ENCODE measurements at places on chromosomes 1 and 21.

DNA sequence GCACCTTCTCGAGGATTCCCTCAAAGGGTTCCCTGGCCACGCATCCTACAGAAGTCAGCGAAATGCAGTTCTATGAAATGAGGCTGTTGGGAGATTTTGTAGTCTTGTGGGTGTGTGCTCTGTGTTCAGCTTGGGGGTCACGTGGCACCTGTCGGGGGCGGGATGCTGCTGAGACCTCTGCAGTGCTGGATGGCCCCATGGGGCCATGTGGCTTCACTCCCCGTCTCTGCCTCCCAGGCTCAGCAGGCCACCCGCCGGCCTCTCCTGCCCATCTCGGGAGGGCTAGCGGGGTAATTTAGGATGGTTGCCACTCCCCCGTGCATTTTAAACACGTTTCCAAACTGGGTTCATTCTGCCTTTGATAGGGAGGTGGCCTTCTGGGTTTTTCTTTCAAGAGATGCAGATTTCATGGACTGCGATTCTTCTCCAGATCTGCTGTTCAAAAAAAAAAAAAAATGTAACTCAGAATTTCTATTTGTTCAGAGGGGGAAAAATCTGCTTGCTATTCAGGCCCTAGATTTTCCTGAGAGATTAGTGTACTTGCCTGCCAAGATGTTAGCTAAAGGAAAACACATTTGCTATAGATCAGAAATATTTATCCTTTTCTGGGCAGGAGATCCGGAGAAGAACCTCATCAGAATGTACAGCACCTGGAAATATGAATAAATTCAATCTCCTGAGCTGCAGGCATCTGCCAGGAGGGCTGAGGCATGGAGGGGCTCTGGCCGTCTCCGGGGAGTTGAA is 277.2 kb upstream of the VAMP3 start:
- no peak for DNase-seq

- no peak for DNase-seq
These were observed 19.4 kb downstream of the ABCG1 start for GRCh38 chr21:42238185-42238934.

DNA sequence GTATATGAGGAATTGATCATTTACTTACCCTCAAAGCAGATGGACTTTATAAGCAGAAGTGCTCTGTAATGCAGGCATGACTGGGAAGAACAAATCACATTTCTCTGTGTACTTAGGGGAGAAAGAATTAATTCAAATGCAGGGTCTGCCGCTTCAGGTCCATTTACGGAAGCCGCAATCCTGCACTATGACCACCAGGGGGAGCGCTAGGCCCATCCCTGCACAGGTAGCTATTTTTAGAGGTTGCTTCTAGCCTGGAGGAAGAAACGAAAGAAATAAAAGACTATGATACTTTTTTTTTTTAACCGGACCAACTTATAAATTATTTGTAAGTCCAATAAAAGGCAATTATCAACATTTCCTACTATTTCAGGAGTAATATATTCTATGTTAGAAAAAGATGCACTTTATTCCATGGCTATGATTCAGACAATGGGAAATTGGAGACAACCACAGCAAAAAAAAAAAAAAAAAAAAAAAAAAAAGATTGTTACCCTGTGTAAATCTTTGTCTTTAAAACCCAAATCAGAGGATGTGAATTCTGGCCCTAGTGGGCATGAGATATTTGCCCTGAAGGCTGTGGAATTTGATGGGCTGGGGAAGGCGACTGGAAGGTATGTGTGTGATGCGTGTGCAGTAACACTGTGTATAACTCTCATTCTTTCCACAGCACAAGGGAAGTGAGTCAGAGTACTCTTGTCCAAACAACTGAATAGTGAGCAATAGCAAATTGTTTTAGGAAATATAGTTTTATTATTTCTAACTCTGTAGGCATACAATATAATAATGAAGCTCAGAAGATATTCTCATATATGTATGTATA is 12.9 kb upstream of the FYB2 start:
- DNase-seq = peak; percentile 54

- DNase-seq = peak; percentile 43
These were observed 6.0 kb downstream of the CYB561D1 start for GRCh38 chr1:109499661-109500536.

GRCh38 chr21:40152476-40152875 is 285.2 kb downstream of the PCP4 start:
- no peak for DNase-seq

- no peak for DNase-seq
These were observed 283.0 kb downstream of the LRRIQ3 start for GRCh38 chr1:73914951-73915350.

GRCh38 chr21:44801468-44802395 is at the start of gene UBE2G2:
UBE2G2 (minus strand) TSS chr21:44801820; CDS start chr21:44801748, 72 bp downstream.
- peak; percentile 70 for DNase-seq

DNA sequence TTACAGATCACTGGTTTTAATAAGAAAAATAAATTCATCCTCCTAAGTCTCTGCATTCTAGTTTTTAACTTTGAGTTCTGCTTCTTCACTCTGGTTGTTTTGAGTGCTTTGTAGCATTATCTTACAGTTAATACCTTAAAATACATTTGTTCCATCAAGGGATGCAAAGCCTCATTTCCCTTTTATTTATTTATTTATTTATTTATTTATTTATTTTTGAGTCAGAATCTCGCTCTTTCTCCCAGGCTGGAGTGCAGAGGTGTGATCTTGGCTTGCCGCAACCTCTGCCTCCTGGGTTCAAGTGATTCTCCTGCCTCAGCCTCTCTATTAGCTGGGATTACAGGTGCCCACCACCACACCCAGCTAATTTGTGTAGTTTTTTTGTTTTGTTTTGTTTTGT is 147.8 kb downstream of the ZNF326 start:
- no peak for DNase-seq

DNA sequence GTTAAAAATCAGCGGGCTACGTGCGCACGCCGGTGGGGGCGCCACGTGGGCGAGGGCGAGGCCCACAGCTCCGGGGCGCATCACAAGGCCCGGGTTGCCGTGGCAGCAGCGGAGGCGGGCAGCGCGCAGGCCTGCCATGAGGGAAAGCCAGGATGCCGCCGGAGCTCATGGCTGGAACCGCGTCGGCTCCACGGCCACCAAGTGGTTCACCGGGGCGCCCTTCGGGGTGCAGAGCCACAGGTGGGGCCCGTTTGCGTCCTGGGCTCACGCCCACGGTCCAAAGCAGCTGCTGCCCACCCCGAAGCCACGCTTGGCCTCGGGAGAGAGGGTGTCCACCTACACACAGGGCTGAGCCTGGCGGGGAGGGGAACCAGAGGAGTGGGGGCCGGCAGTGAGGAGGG is 4.9 kb upstream of the TTC22 start:
- DNase-seq = no peak

- DNase-seq = no peak
These were observed 23.4 kb downstream of the C8A start for GRCh38 chr1:56877973-56878372.

- no peak for DNase-seq
These were observed 241.6 kb downstream of the BACH1 start for GRCh38 chr21:29540289-29540688.

DNA sequence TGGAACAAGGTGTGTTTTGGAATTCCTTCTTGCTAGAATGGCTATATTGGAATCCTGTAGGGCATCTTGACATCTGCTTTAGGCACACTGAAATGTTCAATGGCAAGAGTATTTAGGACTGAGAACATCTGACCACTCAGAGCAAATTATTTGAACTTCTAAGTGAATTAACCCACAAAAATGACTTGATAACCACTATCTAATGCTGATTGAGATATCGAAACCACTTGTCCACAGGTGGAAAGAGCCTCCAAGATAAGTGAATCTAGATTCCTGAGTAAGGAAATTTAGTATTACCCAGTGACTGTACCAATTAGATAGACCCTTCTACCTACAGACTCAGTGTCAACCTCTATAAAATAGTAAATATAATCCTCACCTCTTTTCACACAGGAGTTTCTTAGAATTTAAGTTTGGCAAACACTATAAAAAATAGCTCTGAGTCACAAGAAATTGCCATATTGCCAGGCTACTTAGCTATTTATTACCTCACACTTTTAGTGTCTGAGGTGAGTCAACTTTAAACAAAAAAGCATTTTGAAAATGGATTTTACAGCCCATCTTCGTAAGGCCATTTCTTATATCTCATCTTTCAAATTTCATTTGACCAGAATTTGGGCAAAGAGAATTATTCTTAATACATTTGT is 421.8 kb downstream of the PTBP2 start:
- no peak for DNase-seq

GRCh38 chr1:67711855-67712212 is 26.8 kb downstream of the GADD45A start:
- no peak for DNase-seq

- no peak for DNase-seq
These were observed 3.9 kb downstream of the TAS1R2 start for GRCh38 chr1:18855573-18855972.

- no peak for DNase-seq
These were observed 11.0 kb downstream of the ETV3L start for GRCh38 chr1:157088607-157089006.

- peak; percentile 2 for DNase-seq
These were observed 1.2 kb downstream of the LBR start for GRCh38 chr1:225426395-225427234.

DNA sequence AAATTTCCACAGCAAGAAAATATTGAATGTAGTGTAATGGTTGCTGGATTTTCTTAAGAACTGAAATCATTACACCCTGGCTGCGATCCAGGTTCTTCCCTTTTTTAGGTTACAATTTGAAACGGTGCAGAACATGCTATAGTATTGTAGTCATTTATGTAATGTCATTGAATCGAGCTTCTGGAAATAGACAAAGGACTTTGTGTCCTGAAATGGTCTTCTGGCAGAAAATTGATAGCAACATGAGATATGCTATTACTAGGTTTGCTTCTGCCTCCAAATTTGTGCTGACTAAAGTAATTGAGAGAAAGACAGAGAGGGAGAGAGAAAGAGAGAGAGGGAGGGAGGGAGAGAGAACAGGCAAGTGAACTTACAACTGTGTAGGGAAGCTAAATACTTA is 146.2 kb upstream of the NFIA start:
- DNase-seq = no peak

GRCh38 chr1:86648255-86648654 is 56.1 kb upstream of the SH3GLB1 start:
- DNase-seq = no peak

- no peak for DNase-seq
These were observed 47.7 kb upstream of the RBM15 start for GRCh38 chr1:110291241-110292030.

- no peak for DNase-seq
These were observed 30.3 kb downstream of the VN1R5 start for GRCh38 chr1:247286134-247286670.

DNA sequence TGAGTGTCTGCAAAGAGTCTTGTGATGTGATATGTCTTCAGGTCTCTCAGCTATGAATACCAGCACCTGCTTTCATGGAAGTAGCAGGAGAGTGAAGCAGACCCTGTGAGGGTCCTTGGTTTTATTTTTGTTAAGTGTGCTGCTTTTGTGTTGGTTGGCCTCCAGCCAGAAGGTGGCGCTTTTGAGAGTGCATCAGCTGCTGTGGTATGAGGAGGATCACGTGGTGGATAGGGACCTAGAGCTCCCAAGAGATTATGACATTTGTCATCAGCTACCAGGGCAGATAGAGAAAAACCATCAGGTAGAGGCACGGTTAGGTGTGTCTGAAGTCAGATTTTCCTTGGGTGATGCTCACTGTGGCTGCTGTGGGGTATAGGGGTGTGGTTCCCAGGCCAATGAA is 1232.1 kb downstream of the MRPL39 start:
- peak; percentile 31 for DNase-seq

DNA sequence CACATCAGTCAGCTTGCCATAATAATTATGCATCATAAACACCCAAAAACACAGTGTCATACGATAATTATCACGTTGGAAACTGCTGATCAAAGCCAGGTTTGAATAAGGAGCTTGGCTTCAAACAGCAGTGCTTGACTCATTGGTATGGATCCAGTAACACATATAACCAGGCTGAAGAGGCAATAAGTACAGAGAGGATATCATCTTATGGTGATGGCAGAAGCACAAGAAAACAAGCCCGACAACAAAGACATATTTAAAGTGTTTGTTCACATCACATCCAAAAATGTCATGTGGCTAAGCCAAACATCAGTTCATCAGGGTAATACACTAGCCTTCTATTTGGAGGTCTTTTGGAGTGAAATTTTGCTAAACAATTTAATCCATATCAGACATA is 389.7 kb downstream of the NCAM2 start:
- DNase-seq = no peak

DNA sequence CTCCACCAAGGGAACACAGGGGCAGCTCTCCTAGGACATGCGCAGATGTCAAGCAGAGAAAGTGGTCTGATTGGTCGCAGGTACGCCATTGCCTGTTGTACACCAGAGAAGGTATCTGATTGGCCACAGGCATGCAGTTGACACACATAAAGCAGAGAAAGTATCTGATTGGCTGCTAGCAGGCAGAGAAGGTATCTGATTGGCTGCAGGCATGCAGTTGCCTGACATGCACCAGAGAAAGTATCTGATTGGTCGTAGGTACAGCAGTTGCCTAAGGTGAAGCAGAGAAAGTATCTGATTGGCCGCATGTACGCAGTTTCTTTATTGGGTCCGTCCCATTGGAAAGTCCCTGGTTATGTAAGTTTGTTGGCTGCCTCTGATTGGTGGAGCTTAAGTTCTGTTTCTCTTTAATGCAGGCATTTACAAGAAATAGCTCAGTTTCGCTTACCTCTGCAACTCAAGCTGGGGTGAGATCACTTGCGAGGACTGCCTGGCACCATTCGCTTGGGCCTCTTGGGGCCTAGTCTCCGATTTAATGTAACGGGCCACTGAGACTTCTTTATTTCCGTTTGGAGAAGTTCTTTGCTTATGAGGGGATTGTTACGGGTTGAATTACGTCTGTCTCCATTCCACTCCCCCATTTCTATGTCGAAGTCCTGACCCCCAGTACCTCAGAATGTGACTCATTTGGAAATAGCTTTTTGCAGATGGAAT is 74.2 kb downstream of the SIK1 start:
- DNase-seq = peak; percentile 16

DNA sequence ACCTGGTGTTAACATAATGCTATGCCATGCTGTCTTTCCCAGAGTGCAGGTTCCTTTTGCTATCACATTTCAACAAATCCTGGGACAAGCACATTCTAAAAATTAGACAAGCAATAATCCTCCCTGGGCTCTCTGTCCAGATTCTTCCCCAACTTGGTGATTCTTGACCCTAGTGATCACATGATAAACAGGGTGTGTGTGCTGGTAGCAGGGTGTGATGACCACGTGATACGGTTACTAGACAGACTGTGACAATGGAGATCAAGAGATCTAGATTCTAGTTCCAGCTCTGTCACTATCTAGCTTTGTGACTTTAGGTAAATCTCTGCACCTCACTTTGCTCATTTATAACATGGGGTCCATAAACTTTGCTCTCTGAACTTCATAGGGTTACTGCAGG is 61.9 kb upstream of the HSD17B7 start:
- no peak for DNase-seq

DNA sequence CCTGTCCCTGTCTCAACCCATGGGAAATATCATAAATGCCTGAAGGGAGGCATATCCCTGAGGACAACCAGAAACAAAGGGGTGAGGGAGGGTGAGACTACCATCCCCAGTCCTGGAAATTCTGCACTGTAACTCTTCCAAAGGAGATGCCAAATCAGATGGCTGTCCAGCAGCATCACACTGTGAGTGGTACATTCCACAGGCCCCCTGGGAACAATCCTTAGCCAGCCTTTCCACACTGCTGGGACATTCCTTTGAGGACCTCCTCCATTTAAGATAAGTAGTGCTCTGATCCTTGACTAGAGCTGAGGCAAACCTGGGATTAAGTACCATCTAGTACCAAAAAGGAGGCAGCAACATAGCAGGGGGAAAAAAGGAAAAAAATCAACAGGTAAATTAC is 10.7 kb downstream of the IVL start:
- DNase-seq = no peak

- DNase-seq = peak; percentile 95
These were observed 75.2 kb downstream of the NFIA start for GRCh38 chr1:61157468-61157987.

- DNase-seq = no peak
These were observed 130.6 kb downstream of the TGFB2 start for GRCh38 chr1:218475699-218476098.
